ENCODE measurements at places on chromosomes 7 and 10.

GRCh38 chr10:4262449-4262848 is 477.4 kb upstream of the KLF6 start:
- DNase-seq, result no peak

GRCh38 chr10:73971636-73972354 is 26.1 kb upstream of the VCL start:
- no peak for DNase-seq

- DNase-seq, result no peak
Measured at GRCh38 chr10:44459671-44460070, 74.8 kb upstream of the CXCL12 start.

GRCh38 chr10:102652170-102652916 is 8.1 kb downstream of the TRIM8 start:
- no peak for DNase-seq

- no peak for DNase-seq
Measured at GRCh38 chr7:999149-999879, 16.3 kb downstream of the CYP2W1 start.

DNA sequence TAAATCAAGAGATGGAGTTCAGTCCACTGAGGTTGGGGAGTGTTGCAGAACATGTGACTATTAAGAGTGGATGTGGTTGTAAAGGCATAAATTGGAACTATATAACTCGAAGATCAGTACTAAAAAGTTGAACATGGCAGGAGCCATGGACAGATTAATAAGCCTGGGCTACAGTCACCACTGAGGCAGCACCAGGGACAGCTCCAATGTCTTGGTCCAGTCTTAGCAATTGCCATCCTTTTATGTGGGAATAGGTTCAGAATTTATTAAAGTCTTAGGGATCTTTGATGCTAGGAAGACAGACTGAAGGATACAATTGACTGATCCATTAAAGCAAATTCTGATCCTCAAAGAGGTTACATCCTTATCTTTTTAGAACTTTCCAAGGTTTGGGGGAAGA is 156.6 kb downstream of the ADRA2A start:
- no peak for DNase-seq

- DNase-seq, result no peak
Measured at GRCh38 chr10:68239596-68240150, 7.8 kb upstream of the ATOH7 start.

DNA sequence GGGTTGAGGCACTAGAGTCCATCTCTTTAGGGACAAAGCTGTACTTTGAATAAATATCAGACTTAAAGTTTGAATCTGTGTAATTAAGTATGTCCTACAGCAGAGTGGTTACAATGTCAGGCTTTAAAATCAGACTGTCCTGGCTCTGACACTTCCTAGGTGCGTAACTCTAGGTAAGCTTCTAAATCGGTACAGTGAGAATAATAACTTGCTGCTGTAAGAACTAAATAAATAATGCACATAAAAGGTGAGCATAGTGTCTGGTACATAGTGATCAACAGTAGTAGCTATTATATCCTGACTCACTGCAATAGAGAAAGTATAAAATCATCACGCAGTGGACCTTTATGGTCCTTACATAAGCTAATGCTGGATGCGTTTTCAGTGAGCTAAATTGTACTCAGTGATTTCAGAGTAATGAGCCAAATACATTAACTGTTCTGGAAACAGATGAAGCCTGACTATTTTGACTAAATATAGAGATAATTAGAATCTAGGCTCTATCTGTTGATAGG is 72.2 kb upstream of the PDK4 start:
- no peak for DNase-seq

DNA sequence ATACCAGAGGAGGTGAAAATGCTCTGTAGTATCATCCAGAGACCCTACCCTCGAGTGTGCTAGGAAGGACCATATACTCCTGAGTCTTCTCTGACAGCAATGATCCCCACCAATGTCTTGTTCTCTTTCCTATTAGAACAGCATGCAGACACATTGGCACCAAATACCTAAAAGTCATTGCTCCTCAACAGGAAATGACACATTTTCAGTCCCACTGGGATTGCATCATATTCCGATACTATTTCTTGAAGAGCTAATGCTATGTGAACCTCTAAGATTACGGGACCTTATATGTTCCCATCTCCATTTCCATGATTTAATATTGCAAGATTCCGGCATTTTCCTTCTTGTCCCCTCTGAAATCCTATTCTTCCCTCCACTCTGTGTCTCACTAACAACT is 177.4 kb downstream of the NRP1 start:
- DNase-seq, result no peak

GRCh38 chr10:113554214-113554613 is 1.4 kb downstream of the HABP2 start:
- DNase-seq, result no peak

- DNase-seq, result no peak
Measured at GRCh38 chr7:22185559-22185958, 171.4 kb downstream of the RAPGEF5 start.

DNA sequence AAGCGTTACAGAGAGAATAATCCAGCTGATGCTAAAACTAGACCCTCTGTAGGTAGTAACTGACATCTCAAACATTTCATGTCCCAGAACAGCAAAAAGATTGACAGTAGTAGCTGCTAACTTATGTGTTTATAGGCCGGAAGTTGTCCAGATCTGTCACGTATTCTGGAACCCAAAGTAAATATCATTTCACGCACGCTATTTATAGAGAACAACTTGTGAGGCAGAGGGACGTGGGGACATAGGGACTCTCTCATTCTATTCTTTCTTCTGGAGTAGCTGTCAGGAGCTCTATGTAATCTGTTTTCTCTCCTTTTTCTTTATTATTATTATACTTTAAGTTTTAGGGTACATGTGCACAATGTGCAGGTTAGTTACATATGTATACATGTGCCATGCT is 22.3 kb downstream of the AGK start:
- DNase-seq, result no peak

DNA sequence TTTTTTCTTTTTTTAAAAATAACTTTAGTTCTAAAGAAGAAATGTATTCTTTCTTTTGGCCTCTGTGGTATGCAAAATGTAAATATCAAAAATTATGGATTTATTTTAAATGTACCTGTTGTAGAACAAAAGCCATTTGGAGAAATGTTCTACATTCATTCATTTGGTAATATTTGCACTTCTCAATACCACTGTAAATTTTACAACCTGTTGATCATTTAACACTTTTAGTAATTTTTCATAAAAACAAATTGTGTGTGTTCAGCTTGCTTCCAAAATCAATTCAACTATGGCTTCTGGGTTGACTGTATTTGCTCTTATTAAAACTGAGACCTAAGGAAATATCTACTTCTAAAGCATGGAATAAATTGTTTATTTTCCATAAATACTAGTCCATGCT is 2.3 kb upstream of the IGF2BP3 start:
- no peak for DNase-seq

DNA sequence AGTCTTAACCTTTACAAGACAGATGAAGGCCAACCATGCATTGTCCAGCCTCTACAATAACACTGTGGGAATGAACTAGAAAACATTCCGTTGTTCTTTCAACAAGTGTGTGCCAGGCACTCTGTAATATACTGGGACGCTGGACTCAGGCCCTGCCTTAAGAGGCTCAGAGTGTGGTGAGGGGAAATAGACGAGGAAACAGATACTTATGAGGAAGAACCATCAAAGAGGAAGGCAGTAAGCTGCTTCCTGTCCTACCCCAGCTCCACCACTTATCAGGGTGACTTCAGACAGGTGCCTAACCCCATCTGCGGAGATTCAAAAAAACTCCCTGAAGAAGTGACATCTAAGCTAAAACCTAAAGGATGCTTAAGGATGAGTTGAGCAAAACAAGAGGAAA is 8.9 kb upstream of the TRIM8 start:
- DNase-seq, result no peak

DNA sequence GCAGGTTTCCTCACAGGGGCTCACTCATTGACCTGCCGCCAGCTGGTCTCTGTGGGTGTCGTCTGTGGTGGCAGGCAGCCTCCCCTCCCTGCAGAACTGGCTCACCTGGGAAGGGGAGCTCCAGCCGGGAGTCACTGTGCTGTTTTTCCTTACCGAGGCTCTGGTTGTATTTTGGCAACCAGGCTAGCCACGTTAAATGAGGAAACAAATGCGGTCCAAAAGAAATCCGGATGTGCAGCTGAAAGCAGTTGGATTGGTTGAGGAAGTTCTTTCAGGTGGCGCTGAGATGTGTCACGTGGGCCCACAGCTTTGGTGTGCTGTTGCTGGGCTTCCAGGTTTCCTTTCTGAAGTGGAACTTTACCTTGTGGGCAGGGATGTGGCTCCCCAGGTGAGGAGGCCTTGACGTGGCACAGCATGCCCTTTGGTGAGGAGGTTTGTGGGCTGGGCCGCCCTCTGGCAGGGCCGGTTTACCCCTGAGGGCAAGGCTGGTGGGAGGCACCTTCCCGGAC is 14.2 kb downstream of the MTURN start:
- no peak for DNase-seq

DNA sequence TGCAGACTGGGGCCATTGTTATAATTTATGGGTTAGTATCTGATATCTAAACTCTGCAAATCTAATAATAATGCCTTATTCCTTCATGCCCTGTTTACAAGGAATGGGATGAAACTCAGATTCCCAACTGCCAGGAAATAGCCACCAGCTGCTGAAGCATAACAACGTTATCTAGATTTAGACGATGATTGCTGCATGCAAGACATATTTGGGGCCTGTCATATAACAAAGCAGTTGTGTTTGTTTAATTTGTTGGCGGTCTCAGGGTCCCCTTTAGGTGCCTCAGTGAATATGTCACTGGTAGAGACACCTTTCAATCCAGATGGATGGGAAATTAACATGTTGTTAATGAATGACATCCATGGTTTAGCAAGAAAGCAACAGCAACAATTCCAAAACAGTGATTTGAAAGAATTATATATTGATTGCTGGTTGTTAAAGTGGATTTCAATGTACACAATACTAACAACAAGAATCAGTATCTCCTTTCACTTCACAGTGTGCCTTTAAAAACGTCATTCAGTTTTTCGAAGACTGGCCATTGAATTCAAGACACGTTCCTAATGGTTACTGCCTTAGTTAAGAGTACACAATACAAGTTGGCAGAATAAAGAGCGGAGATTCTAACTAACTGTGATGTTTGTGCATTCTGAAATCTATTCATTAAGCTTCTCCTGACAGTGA is 860.6 kb upstream of the CELF2 start:
- no peak for DNase-seq

DNA sequence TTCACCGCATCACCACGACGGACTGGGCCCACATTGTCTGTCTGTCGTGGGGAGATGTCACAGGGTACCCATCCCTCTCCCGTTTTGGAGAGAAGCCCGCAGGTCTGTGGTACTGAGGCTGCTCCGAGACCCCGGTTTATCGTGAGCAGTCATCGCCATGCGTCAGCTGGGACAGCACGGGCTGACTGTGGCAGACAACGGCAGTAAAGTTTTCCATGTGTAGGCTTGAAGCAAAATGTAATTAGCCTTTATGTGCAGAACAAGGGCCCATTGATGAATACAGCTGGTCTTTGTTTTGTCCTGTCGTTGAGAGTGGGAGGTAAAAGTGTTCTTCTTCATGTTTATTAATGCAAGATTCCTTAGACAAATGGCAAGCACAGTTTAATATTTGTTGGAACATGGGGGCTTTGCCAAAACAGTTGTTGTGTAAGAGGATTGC is 167.4 kb upstream of the SH2B2 start:
- DNase-seq, result no peak

DNA sequence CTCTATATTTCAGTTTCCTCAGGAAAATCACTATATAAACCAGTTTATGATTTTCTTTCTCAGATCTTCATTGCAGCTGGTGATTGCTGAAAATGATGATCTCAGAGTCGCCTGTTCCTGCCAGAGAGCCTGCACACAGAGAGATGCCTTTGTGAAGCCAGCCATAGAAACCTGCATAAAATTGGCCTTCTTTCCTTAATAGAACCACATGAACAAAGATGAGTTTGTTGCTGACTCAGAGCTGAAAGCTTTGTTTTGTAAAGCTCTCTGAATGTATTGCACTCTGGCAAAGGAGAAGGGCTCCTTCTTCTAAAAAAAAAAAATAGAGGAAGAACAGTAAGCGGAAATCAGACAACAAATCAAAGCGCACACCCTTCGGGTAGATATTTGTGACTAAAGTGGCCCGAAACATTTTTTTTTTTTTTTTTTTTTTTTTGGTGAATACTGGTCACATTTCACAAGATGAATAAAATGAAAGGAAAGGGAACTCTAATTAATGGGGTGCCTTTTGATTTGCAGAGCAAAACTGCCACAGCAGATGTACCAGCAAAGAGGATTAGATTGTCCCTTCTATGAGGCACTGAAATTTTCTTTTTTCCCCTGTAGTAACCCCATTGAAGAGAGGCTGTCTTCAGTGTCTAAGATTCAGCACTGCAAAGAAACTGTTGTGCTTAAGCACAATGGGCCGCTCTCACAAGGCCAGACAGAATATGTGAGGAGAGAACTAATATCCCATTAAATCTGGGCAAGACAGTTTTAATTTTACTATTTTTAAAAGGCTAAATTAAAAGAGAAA is 75.1 kb upstream of the PTPRZ1 start:
- no peak for DNase-seq

DNA sequence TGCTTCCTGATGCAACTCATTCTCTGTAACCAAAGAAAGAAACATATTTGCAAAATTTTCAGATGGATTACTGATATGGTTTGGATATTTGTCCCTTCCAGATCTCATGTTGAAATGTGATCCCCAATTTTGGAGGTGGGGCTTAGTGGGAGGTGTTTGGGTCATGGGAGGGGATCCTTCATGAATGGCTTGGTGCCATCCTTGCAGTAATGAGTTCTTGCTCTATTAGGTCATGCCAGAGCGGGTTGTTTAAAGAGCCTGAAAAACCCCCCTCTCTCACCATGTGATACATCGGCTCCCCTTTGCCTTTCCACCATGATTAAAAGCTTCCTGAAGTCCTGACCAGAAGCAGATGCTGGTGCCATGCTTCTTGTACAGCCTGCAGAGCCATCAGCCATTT is 43.8 kb upstream of the PRKG1 start:
- DNase-seq, result no peak

- peak; percentile 63 for DNase-seq
Measured at GRCh38 chr7:99551767-99552463, at the start of gene FAM200A. Gene FAM200A, minus strand, starts transcription at chr7:99552114. Its CDS starts 3,707 bp downstream, at chr7:99548407.

GRCh38 chr7:138105221-138105620 is 29.0 kb downstream of the AKR1D1 start:
- DNase-seq, result no peak

- no peak for DNase-seq
Measured at GRCh38 chr10:77513220-77513619, 124.4 kb downstream of the KCNMA1 start.

GRCh38 chr7:97133159-97133558 is 15.7 kb downstream of the SDHAF3 start:
- DNase-seq, result no peak

GRCh38 chr10:118621304-118621942 is 26.0 kb upstream of the PRLHR start:
- DNase-seq, result no peak

DNA sequence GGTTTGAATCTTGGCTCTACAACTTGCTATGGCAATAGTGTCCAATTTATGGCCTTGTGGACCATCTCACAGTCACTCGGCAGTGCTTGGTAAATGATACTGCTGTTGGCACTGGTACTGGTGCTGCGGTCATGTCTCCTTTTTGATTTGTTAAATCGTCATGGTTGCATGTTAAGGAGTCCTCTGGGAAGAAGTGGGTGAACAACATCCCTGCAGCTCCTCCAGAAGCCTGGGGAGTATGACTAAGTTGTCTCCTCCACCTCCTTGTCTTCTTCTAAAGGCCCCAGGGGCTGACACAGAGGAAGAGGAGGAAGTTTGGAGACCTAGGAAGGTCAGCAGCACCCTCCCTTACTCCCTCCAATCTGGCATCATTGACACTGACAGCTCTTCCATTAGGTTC is 8.5 kb downstream of the ITPRIP start:
- DNase-seq, result no peak
